ENCODE measurements at places on chromosomes 5 and 9.

DNA sequence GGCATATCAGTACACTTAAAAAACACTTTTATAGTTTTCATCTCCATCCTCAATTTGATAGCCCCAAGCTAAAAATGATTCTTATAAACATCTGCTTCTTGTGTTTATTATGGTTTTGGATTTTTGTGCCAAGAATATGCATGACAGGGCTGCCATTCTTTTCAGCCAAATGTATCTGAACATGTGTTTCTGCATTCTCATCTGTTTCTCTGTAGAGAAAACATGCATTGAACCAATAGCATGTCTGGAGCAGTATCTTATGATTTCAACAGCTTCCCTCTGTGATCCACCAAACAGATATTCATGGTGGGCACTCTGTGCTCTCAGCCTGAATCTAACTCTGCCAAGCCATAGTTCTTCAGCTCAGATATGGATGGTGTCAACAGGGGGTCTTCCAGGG is 99.3 kb upstream of the ERCC6L2 start:
- H3K4me1 ChIP-seq = peaks cover 12% of the 10 kb centered on the region
- H3K4me3 ChIP-seq = no peak overlapping the region
- no peak for DNase-seq
- H3K27me3 ChIP-seq = peaks cover 9% of the 10 kb centered on the region

DNA sequence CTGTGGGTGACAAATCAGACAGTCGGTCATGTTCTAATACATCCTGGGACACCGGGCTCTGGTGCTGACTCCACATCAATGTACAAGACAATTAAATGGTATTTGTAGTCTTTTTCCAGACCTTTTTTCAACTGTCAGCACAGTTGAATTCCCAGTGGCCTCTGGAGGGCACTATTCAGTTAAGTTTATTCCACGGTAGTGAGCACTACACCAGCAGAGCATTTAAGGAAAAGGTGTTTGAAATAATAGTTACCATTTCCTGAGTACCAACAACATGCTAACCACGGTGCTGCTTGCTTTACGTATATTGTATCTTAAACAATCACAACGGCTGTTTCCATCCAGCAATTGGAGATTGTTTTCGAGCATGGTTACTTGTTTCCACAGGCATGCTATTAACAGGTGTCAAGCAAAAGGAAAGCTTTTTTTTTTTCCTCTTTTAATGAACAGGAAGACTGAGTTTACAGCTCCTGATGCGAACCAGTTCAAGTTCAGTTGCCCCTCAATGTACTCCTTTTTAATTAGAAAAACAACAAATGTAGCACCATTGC is 186.7 kb downstream of the PDZD2 start:
- H3K4me1 ChIP-seq = peaks cover 9% of the 10 kb centered on the region
- no peaks in the 10 kb centered on the region for H3K36me3 ChIP-seq
- no peak overlapping the region for H3K4me3 ChIP-seq
- DNase-seq = peak; percentile 33
- peaks cover 7% of the 10 kb centered on the region for H3K27me3 ChIP-seq

GRCh38 chr5:110900829-110901228 is 162.0 kb downstream of the SLC25A46 start:
- peaks cover 8% of the 10 kb centered on the region for H3K4me1 ChIP-seq
- H3K27me3 ChIP-seq = peaks cover 10% of the 10 kb centered on the region
- no peaks in the 10 kb centered on the region for H3K36me3 ChIP-seq
- DNase-seq = no peak
- no peak overlapping the region for H3K4me3 ChIP-seq
- no peak overlapping the region for H3K27ac ChIP-seq

- no peaks in the 10 kb centered on the region for H3K4me1 ChIP-seq
- H3K36me3 ChIP-seq = no peaks in the 10 kb centered on the region
- no peak overlapping the region for H3K4me3 ChIP-seq
Observed at GRCh38 chr5:62132276-62132675, 173.7 kb upstream of the KIF2A start.

GRCh38 chr5:1344975-1345838 is at the start of gene CLPTM1L:
Gene CLPTM1L, minus strand, starts transcription at chr5:1345099. Its CDS starts 258 bp downstream, at chr5:1344841.
- peak within 1 kb of the TSS; percentile 88 for H3K4me3 ChIP-seq
- H3K4me1 ChIP-seq = peaks cover 33% of the 10 kb centered on the region
- no peaks in the 10 kb centered on the region for H3K27me3 ChIP-seq
- peak; percentile 91 for DNase-seq
- H3K27ac ChIP-seq = peak within 1 kb of the TSS; percentile 91

DNA sequence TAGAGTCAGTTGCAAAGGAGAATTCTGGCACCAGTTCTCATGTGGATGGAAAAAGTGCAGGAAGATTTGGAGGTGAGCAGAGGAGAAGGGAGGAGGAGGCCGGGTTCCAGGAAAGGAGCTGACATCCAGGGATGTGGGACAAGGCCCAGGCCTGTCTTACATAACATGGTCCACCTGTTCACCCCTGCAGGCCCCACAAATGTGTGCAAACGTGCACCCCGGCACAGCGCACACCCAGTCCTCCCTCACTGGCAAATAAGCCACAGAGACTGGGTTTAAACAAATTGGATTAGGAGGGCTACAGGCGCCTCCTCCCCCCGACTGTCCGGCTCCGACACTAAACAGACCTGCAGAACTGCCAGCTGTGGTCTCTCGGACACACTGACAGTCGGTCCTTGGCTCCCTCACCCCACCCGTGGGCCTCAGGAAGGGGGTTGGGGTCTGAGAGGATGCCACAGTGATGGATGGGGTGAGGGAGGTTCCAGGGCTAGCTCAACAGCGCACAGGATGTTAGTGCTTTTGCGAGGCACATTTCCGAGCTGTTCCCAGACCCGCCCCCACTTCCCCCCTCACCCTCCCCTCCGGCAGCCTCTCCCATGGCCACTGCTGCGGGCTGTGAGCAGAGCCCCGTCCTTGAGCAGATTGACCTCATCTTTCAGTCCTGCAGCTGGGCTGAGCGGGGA is 43.4 kb upstream of the IL17B start:
- H3K4me1 ChIP-seq = peaks cover 13% of the 10 kb centered on the region
- H3K36me3 ChIP-seq = no peaks in the 10 kb centered on the region
- H3K4me3 ChIP-seq = no peak overlapping the region
- H3K27me3 ChIP-seq = peaks cover 5% of the 10 kb centered on the region
- H3K27ac ChIP-seq = no peak overlapping the region
- DNase-seq = no peak

GRCh38 chr5:165903835-165904234 is 2387.6 kb upstream of the WWC1 start:
- H3K27ac ChIP-seq = no peak overlapping the region
- H3K4me1 ChIP-seq = no peaks in the 10 kb centered on the region
- DNase-seq = no peak

DNA sequence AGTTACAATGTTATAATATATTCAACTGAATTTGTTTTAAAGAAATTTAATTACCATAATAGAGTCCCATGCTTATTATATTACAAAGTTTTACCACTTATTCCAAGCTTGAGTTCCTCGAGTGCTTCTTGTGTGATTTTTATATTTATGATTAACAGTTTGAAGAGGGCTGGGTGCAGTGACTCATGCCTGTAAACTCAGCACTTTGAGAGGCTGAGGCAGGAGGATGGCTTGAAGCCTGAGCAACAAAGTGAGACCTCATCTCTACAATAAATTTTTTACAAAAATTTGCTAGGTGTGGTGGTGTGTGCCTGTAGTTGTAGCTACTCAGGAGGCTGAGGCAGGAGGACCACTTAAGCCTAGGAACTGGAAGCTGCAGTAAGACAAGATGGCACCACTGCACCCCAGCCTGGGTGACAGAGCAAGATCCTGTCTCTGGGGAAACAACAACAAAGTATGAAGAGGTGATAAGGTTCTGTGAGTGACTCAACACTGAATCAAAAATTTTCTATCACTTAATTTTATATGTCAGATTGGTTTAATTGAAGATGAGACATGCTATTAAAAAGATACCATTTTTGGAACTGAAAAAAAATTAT is 9.2 kb downstream of the POC5 start:
- H3K4me1 ChIP-seq = peaks cover 33% of the 10 kb centered on the region
- DNase-seq = no peak
- no peaks in the 10 kb centered on the region for H3K27me3 ChIP-seq
- no peak overlapping the region for H3K4me3 ChIP-seq
- peaks cover 75% of the 10 kb centered on the region for H3K36me3 ChIP-seq
- peak overlapping the region; percentile 12 for H3K27ac ChIP-seq

GRCh38 chr9:88969646-88970373 is 21.5 kb upstream of the S1PR3 start:
- no peaks in the 10 kb centered on the region for H3K36me3 ChIP-seq
- no peaks in the 10 kb centered on the region for H3K4me1 ChIP-seq
- peaks cover 8% of the 10 kb centered on the region for H3K27me3 ChIP-seq
- DNase-seq = no peak

DNA sequence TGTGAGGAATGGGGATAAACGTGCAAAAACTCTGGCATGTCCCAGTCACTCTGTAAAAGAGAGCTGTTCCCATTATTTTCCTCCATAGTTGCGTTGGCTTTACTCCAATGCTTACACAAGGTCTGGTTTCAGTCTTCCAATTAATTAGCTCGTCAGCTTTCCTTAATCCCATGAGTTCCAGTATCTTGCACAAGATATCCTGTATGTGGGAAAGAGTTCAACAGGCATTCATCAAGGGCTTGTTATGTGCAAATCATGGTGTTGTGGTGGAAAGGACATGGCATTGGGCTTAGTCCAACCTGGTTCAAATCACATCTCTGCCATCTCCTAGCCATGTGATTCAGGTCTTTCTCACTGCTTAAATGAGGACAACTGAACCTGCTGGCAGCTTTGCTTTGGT is 77.5 kb upstream of the PANK3 start:
- no peak overlapping the region for H3K4me3 ChIP-seq
- no peaks in the 10 kb centered on the region for H3K36me3 ChIP-seq
- no peaks in the 10 kb centered on the region for H3K27me3 ChIP-seq
- no peak overlapping the region for H3K27ac ChIP-seq
- no peaks in the 10 kb centered on the region for H3K4me1 ChIP-seq
